ENCODE measurements at places on chromosomes 5 and 9.

GRCh38 chr9:105067895-105068580 is 140.1 kb upstream of the ABCA1 start:
- no peak for DNase-seq

- no peak for DNase-seq
Observed at GRCh38 chr9:78592811-78593210, 295.9 kb downstream of the PSAT1 start.

DNA sequence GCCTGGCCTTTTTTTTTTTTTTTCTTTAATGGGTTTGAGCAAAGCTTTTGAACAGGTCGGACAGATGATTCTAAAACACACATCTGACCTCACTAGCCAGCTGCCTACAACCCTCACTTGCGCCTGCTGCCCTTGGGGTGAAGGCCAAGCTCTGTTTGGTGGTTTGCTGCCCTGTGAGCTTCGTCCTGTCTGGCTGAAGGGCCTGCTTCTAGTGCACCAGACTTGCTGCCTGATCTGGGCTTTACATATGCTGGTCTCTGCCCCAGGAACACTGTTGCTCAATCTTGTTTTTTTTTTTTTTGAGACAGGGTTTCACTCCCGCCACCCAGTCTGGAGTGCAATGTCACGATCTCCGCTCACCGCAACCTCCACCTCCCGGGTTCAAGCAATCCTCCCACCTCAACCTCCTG is 16.4 kb upstream of the DOLPP1 start:
- DNase-seq = no peak

DNA sequence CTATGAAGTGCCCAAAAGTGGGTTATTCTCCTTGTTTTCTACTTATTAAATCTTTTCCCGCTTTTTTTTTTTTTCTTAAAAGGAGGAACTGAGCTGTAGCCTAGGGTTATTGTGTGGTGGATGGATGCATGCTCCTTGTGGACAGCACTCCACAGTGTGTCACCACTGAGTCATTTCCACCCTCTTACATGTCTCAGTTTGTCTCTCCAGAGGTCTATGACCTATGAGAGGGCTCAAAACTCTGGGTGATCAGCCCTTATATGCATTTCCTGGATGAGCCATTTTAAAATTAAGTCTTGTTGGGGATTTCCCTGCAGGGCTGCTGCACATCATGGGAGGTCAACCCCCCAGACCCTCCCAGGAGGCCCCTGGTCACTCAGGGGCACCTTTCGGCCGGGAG is 102.2 kb upstream of the MOCS2 start:
- DNase-seq = no peak

Measured in stimulated activated CD4-positive, alpha-beta T cell treated with anti-CD3 and anti-CD28 coated beads, Interleukin-1b, Interleukin-23, amount 100 ng/mL, for 1 hour (primary cell).